ENCODE measurements at places on chromosomes 13 and 19.

DNA sequence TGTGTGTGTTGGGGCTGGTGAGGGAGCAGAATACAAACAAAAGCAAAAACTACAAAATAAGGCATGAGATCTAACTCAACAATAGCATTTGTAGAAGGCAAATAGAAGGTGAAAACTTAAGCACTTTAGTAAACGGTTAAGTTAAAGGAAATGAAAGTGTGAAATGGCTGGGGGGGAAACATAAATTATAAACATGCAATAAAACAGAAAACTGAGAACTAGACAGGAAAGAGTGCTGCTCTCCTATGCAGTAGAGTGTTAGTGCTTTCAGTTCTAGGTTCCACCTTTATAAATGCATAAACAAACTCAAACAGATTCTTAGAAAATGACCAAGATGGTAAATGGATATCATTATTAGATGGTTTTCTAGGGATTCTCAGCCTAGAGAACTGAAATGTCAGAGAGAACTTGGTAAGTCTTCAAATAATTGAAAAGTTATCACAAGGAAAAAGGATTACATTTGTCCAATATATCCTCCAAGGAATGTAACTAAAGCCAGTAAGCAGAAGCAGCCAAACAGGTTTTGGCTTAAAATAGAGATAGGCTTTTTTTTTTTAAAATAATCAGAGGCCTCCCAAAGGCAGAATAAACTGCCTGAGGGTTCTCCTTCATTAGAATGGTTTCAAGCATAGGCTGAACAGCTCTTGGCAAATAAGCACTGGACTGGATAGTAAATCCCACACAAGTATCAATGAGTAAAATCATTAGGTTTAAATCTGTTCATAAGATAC is 23.3 kb downstream of the RBM26 start:
- DNase-seq: no peak

- DNase-seq: peak; percentile 56
These were observed 79.4 kb downstream of the SLC15A1 start for GRCh38 chr13:98672947-98673613.

GRCh38 chr13:33153421-33154404 is 131.8 kb downstream of the STARD13 start:
- no peak for DNase-seq

GRCh38 chr19:38836159-38836982 is 4.8 kb upstream of the ECH1 start:
- DNase-seq: no peak

GRCh38 chr13:27549406-27549981 is 70.8 kb downstream of the LNX2 start:
- DNase-seq: no peak
